Right cardiac atrium (tissue), 5 donors: ENCODE measurements at places on chromosomes 5 and 9.

DNA sequence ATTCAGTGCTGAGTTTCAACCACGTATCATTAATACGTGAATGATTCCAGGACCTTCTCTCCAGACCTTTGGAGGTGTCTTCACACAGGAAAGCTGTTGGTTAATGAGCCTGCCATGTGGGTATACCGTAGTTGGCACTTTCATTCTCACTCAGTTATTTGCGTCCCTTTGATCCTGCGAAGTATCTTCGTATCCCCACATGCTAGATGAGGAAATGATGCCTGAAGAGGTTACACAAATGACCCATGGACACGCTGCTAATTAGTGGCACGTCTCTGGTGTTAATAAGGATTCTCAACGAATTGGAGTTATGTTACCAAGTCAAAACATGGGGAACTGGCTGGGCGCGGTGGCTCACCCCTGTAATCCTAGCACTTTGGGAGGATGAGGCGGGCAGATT is 65.7 kb upstream of the GNE start:
- DNase-seq: no peak

- DNase-seq: no peak
These were observed 32.7 kb downstream of the LNPEP start for GRCh38 chr5:96968614-96969013.

- DNase-seq: no peak
These were observed 286.6 kb downstream of the FER start for GRCh38 chr5:109034306-109034705.

DNA sequence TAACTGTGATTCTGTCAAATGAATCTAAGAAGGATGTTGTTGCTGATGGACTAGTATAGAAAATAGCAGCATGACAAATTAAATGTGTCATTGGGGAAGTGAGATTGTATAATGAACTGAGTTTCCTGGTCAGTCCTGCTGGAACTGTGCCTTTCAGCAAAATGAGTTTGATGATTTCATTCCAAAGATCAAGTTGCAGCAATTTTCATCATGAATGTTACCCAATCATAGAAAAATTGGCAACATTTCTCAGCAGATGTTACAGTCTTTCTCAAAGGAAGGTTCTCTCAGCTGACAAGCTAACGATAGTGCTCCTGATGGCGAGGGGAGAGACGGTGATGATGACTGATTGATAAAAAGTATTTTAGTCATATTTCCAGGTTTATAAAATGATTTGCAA is 10.7 kb downstream of the PCDHAC2 start:
- no peak for DNase-seq

GRCh38 chr5:130762031-130762430 is 403.0 kb downstream of the HINT1 start:
- no peak for DNase-seq

DNA sequence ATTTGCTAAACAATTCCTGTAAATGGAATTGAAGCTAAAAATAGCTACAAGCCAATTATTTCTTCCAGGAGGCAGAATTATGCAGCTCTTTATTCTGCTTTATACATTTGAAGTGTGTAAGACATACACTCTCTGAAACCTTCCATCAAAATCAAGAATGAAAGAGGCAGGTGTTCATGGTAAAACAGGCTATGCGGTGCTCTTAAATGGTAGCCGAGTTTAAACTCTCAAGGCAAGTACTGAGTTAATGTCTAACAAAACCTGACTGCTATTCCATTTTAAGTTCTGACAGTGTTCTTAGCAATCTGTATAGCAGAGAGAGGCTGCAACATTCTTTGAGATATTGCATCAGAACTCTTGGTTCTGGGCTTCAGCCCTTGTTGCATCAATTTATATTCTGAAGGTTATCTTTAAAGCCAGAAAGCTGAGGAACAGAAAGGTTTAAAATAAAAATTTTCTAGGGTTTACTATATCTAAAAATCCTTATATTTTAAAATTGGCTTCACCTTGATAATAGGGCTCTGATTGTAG is 248.3 kb upstream of the CCNG1 start:
- DNase-seq: no peak

DNA sequence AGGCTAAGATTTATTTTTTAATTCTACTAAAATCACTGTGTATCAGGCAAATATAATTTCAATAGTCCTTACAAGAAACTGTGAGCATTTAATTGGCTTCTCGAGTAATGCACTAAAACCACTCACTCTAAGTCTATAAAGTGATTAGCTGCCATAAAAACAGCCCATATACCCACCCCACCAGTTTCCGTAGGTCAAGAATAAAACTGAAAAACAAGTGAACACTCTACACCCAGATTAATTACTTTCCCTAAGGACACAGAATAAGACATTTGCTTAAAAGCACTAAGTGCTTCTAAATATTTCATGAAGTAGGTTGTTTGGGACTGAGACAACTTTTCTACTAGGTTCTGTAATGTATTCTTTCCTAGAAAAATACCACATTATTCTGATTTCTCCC is 194.2 kb downstream of the AGTPBP1 start:
- DNase-seq: no peak

GRCh38 chr9:99011161-99011709 is 67.5 kb downstream of the COL15A1 start:
- no peak for DNase-seq

DNA sequence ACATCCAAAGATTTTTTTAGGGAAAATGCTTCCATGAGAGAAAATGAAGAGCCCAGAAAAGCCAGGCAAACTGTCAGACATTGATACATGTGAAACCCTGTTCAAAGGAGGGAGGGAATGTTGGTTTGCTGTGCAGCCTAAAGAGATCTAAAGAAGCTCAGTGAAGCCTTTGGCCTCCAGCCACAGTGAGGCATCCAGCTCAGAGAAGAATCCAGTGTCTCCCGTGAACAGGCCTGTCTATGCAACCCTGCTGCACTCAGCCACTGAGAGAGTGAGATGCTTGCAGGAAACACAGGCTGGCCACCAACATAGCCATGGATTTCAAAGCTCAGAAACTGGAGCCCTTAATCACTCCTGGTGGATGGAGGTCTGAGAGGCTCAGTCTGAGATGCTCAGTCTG is 171.4 kb upstream of the PLCXD3 start:
- DNase-seq: no peak

DNA sequence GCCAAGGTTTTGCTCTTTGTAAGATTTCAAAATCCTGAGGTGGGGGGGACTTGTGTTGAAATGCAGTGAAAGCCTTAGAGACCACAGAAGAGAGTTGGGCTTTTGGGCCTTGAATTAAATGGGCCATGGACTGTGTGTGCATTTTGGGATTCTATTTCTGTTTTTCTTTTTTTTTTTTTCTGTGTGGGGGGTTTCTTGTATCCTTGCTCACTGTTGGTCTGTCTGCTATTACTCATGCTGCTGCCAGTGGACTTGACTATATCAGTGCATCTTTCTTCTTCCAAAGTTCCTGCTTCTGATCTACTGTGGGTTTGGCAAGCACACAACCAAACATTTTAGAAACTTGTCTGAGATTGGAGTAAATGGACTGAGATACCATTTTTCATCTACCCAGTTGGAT is 344.9 kb downstream of the ARL15 start:
- DNase-seq: no peak

DNA sequence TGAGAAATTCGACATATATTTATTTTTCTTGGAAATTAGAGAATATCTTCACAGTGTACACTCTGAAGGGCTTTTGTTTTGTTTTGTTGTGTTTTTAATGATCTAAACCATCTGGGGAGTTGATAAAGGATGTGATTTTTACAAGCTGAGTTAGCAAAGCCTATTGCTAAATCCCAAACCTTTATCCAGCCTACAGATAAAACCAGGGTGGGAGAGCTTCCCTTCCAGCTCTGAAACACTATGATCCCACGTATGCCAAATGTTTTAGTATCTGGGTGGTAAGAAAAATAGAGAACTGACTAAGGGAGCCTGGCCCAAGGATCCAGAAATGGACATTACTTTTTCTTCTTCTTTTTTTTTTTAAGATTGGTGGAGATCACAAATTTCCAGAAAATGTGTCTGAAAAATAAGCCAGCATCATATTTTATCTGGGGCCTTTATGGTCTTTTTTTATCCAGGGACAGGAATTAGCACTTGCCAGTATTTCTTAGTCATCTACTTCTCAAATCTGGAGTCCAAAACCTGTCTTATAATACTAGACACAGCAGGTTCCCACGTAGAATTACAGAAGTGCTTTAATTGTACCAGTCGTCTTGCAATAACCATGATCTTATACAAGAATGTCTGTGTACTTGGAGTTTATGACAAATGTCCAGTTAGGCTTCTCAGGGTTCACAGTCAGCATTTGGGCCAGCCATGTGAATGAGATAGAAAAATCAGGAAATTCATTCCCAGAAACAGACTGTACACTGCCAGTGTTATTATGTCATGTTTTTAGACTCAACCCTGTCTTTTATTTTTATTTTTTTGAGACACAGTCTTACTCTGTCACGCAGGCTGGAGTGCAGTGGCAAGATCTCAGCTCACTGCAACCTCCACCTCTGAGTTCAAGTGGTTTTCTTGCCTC is 290.8 kb upstream of the MPDZ start:
- peak; percentile 14 for DNase-seq

DNA sequence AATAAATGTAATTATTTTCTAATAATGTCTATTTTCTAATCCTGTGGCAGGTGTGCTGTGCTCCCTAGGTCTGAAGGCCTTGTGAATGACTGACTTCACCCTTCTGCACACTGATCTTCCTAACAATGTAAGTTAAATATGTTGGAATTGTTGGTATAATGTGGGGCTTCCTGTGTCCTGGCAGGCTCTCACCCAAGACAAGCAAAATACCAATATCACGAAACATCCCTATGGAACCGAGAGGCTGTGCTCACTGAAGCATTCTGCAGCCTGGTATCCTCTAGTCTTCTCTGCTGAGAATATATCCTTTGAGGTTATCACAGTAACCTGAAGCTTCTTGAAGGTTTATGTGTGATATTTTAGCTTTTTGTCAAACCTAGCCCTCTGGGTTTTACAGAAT is 159.4 kb downstream of the GABRB2 start:
- no peak for DNase-seq

- no peak for DNase-seq
These were observed 78.7 kb upstream of the SH3PXD2B start for GRCh38 chr5:172533058-172533398.

DNA sequence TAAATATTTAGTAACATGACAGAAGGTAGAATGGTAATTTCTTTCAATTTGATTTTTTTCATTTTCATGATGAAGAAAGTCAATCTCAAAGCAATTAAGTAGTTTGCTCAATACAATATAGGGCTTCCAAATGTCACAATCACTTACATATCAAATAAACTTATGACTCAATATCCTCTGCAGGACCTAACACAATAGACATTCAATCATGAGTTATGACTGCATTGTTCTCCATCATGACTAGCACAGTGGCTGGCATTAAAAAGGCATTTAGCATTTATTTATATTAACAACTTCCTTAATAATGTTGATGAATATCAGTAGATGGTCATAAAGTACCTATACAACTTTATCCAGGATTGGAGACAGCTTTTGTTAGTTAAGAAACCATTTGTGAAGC is 1499.6 kb downstream of the EFNA5 start:
- DNase-seq: no peak

DNA sequence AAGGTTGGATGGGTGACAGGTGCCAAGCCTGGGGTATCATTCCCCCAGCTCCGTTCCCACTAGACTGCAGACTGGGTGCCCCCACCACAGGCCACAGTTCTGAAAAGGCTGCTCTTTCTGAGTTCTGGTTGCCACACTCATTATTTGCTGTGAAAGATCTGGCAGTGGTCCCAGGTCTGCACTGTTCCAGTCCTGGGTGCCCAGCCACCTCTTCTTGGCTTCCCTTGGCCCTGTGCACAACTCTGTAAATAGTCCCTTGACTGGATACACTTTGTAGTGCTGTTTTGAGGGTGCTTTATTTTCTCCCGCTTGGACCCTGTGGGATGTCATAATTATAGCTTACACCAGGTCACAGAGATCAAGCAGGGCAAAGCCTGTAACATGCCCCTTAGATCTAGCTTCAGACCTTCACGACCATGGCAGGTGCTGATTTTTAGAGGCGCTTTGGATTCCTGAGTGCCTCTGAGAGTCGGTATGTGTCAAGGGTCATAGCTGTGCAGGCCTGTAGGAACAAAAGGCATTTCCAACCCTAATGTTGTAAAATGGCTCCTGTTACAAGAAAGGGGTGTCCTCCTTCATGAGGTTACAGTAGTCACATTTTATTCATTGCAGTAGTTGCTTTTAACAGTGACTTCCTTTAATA is 344.9 kb downstream of the ICE1 start:
- DNase-seq: peak; percentile 55

- DNase-seq: no peak
These were observed 55.6 kb downstream of the SETX start for GRCh38 chr9:132299221-132299620.

DNA sequence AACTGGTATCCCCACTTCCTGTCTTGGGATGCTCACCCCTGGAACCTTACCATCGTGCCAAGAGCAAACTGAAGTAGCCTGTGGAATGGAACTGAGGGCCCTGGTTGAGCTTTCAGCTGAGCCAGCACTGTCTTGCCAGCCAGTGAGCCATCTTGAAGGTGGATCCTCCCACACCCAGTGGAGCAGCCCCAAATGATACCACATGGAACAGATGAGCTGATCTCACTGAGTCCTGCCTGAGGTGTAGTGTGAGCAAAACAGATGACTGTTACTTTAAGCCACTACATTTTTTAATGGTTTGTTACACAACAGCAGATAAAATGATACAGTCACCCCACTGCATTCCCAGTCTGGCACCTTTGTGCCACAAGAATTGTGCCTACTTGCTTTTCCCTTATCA is 2.2 kb upstream of the PCYOX1L start:
- no peak for DNase-seq

GRCh38 chr5:159786901-159787691 is 129.2 kb upstream of the ADRA1B start:
- DNase-seq: peak; percentile 90

DNA sequence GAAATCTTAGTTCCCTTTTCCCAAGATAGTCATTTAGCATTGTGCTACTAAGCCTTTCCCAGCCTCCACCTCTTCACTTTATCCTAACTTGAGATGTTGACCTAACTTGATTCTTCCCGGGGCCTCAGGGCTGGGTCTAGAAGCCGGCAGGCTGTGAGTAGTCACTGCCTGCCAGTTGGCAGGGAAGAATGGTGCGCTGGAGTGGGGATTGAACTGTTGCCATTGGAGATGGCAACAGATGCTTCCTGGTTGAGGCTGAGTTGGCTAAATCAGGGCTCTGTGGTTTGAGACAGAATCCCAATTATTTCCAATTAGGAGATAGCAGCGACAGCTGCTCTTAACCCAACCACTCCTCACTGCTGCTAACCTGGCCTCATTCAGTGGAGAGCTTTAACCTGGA is 343.1 kb downstream of the BRINP1 start:
- DNase-seq: peak; percentile 77

GRCh38 chr5:132466433-132467286 is 23.9 kb downstream of the IRF1 start:
- DNase-seq: peak; percentile 81

DNA sequence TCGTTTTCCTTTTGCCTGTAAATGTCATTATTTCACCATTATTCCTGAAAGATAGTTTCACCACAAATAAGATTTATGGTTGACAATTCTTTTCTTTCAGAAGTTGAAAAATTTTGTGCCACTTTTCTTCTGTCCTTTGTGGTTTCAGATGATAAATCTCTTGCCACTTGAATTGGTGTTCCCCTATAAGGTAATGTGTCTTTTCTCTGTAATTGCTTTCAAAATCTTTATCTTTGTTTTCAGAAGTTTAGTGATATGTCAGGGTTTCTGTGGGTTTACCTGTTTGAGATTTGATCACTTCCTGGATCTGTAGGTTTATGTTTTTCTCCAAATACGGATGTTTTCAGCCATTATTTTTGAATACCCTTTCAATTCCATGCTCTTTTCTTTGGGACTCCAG is 14.6 kb downstream of the RASA1 start:
- no peak for DNase-seq

- no peak for DNase-seq
These were observed 99.4 kb downstream of the OXCT1 start for GRCh38 chr5:41770799-41771198.
